Dorsolateral prefrontal cortex (tissue), 122 donors: ENCODE measurements at places on chromosomes 3 and 15. TPM values are rescaled to one million over a fixed set of nuclear protein-coding genes. Genes with fewer than 3 reads are reported as not detected.

DNA sequence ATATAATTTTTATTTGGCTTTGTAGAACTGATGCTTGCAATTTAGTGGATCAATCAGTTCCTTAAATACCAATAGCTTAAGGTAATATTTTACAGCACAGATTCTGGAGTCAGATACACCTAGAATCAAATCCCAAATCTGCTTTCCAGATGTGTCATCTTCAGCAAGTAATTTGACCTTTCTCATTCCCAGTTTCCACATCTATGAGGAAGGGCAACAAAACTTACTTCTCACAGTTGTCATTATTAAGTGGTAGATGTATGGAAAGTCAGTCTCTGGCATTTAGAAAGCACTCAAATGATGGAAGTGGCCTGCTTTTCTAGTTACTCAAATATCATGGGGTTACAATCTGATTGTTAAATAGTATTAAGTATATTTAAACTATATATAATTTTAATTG, 767.0 kb downstream of the CADM2 start:
- DNase-seq, result no peak

The MAP1A gene
- total RNA-seq, result 507 TPM

DNA sequence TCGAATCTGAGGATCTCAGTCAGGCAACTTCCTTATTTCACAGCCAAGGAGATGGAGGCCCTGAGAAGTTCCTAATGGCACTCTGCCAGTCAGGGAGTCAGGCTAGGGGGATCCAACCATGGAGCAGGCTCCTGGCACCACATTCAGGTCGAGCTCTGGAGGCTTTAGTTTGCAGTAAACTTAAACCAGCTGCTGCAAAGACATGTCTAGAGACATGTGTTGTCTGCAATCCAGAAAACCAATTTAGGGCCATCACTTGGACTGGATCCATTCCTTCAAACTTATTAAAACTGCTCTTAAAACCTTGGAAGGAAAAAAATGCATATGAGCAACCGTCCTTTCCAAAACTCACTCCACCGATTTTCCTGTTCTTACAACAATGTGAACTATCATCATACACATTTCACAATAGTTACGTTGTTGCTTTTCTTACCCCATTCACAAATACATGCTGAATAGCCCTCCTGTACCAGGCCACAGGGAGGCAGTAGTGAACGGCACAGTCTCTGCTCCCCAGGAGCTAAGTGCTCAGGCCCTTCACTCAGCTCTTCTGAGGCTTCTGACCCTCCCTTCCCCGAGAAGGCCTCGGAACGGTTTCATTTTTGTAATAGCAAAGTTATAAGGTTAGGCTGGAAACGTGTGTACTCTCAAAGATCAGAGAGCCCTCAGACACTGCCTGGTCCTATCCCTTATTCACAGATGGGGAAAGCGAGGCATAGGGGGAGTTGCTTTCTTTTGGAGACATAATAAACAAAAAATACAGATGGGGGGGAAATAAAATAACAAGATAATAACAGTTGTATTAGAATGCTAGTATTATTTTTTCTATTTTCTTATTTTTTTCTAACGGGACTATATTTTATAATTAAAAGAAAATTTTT, 20.1 kb downstream of the RFT1 start:
- no peak for DNase-seq

- no peak for DNase-seq
Observed at GRCh38 chr15:57406062-57406772, 29.9 kb downstream of the CGNL1 start.

The TEX55 gene
- not detected for total RNA-seq

DNA sequence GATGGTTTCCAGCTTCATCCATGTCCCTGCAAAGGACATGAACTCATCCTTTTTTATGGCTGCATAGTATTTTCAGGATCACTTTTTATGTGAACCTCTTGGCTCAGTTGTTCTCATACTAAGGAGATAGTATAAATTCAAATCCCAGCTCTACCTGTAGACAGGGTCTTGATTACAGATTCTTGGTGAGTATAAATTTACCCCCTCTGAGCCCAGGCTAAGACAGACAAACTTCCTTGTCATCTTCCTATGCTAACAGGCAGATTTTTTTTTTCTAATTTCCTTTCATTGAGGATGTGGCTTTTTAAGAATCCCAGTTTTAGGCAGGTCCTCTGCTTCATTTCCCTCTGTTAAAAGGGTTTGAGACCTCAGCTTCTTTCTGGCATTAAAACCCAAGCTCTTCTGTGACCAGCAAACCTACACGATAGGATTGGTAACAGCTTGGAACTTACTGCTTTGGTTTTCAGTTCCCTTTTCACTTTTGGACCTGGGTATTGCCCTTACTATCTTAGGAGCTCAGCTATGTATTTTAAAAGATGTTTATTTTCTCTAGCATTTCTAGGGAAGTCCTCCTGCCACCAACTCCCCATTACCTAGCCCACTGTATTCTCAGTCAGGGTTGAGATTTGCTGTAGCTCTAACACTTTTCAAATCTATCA, 72.5 kb downstream of the VPS8 start:
- no peak for DNase-seq

- no peak for DNase-seq
Observed at GRCh38 chr3:161254861-161255260, 33.8 kb downstream of the NMD3 start.

DNA sequence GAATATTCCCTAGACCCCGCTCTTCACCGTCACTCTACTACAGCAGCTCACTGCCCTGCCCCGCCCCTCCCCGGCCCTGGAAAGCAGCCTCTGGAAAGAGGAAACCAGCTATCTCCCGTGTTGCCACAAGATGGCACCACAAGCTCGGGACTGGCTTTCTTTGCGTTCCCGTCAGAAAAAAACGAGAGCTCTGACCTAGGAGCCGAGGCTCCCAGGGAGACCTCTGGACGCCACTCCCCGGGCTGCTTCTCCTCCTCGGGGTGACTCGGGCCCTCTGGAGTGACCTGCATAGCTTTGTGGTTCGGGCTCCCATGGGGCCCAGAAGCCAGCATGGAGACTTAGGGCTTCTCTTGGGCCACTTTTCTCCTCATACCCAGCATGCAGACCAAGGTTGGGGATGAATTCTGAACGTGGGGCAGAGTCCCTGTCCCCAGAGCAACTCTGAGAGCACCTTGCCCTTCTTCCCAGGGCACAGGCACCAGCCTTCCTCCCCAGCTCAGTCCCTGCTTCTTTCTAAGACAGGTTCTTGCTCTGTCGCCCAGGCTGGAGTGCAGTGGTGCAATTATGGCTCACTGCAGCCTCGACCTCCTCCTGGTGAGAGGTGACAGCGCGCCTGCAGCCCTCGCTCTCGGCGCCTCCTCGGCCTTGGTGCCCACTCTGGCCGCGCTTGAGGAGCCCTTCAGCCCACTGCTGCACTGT, 19.0 kb downstream of the STOML1 start:
- DNase-seq, result peak; percentile 74

The GOLGA6L10 gene
- total RNA-seq, result 0.78 TPM

The FOXB1 gene
- not detected for total RNA-seq

The RASGRP1 gene
- total RNA-seq, result 34.4 TPM

The TRAIP gene
- total RNA-seq, result 1.2 TPM

DNA sequence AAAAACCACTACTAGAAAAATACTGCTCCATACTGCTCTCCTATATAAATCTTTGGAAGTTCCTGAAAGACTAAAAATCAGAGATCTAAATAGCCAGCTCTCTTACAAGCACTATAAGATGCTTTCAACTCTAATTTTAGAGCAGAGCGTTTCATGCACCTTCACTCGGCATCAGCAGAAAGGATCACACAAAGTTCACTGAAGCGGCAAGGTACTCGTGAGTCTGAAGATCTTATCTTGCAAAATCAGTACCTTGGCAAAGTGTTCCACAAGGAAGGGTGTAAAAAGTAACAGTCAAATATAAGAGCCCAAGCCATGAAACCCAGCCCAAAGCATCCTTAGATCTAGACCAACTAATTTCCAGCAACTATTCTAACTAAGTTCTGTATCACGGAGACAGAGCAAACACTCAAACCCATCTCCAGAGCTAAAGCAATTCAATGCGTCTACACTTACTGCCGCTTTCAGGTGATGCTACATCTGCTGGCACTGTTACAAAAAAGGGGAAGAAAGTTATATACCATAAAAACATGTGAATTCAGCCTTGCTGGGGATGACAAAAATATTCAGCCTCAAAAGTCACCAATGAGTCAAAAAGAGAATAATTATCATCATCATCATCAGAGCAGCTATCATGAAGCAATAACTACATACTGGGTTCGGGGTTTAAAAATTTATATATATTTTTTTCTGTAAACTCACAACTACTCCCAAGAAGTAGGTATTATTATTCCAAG, 16.3 kb downstream of the VPS39 start:
- no peak for DNase-seq

DNA sequence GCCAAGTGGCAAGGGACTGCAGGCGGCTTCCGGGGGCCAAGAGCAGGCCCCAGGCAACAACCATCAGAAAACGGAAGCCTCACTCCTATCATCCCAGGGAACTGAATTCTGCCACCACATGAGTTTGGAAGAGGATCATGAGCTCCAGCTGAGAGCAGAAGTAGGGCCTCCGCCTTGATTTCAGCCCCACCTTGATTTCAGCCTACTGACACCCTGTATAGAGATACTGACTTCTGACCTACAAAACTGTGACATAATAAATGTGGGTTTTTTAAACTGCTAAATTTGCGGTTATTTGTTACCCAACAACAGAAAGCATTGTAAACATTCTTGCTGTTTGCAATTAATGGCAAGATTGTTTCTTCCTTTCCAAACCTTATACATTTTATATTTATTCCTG, 21.6 kb upstream of the RARRES1 start:
- DNase-seq, result no peak

GRCh38 chr3:64616953-64617352, 70.8 kb downstream of the ADAMTS9 start:
- no peak for DNase-seq

DNA sequence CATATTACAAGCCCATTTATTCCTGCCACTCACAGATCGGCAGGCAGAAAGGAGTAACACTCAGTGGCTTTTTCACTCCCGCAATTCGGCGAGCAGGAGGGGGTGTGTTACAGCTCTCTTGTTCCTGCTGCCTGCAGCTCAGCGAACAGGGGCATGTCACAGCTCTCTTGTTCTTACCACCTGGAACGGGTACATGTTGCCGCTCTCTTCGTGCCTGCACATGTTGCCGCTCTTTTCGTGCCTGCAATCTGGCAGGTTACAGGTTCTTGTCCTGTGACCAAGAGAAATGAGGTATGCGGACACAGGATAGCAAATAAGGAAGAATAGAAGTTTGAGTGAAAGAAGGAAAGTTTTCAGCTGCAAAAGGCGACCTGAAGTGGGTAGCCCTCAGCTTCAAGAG, 761.4 kb downstream of the NAALADL2 start:
- no peak for DNase-seq

DNA sequence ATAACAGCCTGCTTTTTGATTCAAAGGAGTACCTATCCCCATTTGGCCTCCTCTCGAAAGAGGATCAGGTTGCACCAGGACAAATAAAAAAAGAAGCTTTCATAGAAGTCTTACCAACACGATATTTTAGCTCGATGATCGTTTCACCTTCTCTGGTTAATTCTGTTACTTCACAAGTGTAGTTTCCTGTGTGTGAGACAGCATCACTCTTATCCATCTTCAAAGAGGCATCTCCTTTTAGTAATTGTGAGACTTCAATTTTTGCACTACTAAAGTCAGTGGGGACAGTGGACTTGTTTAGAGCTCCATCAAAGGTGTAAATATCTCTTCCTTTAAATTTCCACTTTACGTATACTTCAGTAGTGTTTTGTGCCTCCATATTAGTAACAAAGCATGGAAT, 11.0 kb downstream of the CD47 start:
- no peak for DNase-seq

The ARGFX gene
- not detected for total RNA-seq

The AGTR1 gene
- not detected for total RNA-seq

DNA sequence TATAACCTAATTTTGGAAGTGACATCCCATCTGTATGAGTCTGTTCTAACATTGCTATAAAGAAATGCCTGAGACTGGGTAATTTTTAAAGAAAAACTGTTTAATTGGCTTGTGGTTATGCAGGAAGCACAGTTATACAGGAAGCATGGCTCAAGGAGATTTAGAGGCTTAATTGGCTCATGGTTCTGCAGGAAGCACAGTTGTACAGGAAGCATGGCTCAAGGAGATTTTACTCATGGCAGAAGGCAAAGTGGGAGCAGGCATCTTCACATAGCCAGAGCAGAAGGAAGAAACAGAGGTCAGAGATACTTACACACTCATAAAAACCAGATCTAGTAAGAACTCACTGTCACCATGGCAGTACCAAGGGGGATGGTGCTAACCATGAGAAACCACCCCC, 193.1 kb upstream of the ADAMTS9 start:
- no peak for DNase-seq

GRCh38 chr3:137509354-137510045, 254.6 kb upstream of the SOX14 start:
- DNase-seq, result no peak

DNA sequence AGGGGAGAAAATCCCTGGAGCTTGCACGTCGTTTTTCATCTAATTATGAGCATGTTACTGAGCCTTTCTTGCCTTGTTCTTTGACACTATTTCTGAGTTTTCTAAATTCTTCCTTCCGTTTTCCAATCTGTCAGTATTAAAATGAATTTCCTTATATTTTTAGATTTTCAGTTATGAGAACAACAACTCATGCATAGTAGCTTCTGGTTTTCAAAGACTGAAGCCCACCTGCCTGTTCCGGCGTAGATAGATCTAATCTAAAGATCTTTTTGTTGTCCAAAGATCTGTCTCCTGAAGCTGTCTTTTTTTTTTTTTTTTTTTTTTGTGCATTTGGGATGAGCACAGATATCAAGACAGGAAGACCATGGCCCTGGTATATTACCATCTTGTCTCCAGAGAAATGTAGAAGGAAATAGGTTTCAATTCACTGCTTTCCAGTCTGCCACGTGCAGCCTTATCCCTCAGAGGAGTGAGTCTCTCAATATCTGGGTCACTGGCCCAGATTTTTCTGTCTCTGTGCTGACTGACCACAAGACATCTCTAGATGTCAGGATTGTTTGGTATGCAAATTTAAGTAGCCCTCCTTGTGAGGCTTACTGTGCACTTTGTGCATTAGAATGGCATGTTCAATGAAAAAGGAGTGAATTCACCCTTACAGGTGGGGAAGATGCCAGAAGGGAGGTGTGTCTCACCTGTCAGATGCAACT, 222.3 kb upstream of the TMC3 start:
- DNase-seq, result no peak

The PLAAT1 gene
- 8.2 TPM for total RNA-seq

- DNase-seq, result no peak
Observed at GRCh38 chr15:75176396-75176761, 25.3 kb upstream of the C15orf39 start.
